Stimulated activated CD8-positive, alpha-beta memory T cell treated with anti-CD3 and anti-CD28 coated beads, Interleukin-15, amount 100 ng/mL, for 48 hours (primary cell): ENCODE measurements at places on chromosomes 1 and 21.

- peak; percentile 27 for DNase-seq
Measured at GRCh38 chr1:66996018-66996682, 57.8 kb downstream of the SLC35D1 start.

DNA sequence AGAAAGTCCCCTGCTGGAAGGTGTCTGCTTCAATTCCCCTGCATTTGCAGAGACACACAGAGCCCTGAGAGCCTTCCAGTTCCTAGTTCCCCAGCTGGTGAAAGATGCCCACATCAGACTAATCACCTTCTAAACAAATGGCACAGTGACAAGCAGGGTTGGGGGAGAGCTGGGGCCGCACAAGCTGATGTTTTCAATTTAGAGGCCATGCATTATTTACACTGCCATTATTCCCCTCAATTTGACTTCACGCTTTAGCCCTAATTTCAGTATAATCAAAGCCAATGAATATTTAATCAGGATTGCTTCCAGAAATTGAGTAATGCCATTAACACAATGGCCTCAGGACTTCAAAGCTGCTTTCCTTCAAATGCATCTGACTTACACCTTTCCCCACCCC, 81.5 kb downstream of the BEND5 start:
- DNase-seq = no peak

DNA sequence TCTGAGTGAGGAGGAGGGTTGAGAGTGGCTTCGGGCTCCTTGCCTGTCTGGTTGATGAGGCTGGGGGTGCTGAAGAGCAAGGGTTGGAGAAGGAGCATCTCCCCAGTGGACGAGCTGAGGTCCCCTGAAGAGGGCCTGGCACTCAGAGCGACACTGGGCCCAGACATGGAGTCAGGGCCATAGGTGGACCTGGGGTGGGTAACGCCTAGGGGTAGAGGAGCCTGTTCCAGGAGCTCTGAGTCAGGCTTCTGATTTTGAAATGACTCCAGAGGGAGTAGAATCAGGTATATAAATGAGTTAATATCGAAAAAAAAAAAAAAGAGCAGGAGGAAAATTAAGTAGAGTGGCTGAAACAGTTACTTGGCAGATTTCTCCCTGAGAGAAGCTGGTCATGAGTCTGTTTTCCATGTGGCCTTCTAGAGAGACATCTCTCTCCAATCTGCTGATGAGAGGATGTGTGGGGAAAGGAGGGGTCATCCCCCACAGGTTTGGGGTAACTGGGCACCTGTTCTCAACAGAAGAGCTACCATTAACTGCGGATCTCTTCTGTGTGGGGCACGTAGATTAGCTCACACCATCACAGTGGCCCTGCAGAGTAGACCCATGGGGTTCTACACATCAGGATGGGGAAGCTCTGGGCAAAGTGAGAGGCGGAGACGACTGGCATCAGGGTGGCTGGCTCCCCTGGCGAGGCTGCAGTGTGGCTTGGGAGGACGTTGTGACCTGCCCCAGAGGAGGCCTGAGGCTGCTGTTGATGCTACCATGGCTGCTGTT, 115.5 kb downstream of the DHRS3 start:
- DNase-seq = no peak

DNA sequence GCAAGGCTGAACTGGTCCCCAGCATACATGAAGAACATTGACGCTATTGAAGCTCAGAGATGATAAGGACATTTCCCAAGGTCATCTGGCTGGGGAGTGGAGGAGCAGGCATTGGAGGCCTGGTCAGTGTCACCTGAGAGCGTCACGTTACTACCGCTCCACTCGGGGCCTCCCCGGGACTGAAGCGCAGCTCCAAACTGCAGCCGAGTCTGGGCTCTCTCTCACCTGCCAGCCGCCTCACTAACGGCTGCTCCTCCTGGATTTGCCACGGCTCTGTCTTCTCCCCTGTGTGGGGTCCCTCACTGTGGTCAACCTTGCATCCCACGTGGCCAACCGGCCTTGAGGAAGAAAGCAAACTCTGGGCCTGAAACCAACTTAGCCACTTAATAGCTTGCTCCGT, 111.3 kb downstream of the ADSS2 start:
- DNase-seq = no peak

DNA sequence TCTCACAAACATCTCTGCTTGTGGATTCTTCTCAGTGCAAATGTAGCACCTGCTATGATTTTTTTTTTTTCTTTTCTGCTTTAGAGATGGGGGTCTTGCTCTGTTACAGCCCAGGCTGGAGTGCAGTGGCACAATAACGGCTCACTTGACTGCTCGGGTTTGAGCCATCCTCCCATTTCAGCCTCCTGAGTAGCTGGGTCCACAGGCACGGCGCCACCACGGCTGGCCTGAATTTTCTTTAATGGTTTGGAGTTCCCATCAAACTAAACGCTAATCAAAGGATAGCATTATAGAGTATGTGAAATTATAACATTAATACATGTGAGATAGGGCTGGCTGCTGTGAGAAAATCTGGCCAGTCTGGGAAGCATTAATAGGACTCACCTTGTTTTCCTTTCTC, 7.2 kb upstream of the PTGER3 start:
- DNase-seq = no peak

GRCh38 chr1:94807742-94808491, 12.2 kb upstream of the SLC44A3 start:
- no peak for DNase-seq
